Activated CD8-positive, alpha-beta memory T cell treated with anti-CD3 and anti-CD28 coated beads for 48 hours (primary cell): ENCODE measurements at places on chromosomes 16 and 17.

DNA sequence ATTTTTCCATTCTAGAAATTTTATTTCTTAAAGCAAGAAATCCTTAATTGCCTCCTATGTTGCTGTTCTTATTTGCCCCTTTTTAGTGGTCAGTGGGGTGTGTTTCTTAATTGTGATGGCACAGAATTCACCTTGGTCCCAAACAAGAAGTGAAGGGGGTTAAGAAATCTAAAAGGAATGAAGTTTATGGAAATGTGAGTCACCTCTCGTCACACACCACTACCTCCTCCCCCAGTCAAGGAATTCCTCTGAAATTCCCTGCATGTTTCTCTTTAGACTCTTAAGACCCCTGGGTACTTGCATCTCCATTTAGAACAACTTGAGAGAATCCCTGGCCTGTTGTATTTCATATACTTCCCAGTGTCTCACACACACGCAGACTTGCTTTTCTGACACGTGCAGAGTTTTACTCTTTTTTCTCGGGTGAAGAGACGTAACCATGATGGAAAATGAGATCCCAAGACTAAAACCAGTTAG is 247.4 kb downstream of the PRKCA start:
- no peak for DNase-seq

DNA sequence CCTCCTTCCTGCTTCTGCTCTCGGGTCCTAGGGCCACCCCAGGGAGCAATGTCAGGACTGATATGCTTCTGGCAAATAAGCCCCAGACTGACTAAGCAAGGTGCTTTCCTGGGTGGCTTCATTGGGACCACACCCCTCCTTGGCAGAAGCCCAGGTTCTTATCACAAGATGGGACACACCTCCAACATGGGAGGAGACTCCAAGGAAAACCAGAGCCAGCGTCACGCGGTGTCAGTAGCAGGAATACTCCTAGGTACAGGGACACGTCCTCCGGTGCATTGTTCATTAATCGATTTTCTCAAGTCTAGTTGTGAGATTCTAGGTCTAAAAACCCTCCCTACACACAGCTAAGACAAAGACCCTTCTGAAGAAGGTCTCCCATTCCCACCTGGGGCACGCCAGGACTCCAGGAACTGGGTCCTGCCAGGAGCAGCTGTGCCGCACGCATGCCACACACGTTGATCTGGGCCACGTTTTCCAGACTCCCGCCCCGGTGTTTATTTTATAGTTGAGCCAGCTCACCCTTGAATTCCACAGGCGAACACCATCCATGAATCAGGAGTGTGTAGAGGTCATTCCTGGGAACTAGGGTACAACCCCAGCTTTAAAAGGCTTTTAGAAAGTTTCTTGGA is 30.8 kb downstream of the FA2H start:
- DNase-seq: no peak

- DNase-seq: no peak
These were observed 6.9 kb downstream of the HNF1B start for GRCh38 chr17:37737971-37738370.

- DNase-seq: no peak
These were observed 7.9 kb downstream of the KCTD5 start for GRCh38 chr16:2689968-2690801.

GRCh38 chr16:79519448-79519847 is 81.1 kb downstream of the MAF start:
- DNase-seq: no peak

DNA sequence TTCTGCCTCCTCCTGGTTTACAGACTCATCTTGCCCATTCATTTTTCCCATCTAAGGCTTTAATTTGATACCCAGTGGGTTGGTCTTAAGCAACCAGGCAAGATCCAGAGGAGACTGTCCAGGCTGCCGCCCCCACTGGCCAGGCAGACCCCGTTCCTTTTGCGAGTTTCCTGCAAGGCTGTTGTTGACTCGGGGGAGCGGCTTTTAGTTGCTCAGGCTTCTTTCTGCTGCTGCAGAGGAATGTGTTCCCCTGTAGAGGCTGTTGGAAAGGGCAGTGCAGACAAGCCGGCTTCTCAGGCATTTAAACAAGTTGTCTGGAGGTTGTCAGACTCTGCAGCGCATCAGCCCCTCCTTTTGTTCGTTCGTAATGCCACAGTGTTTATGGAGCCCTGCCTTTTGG is 231.2 kb downstream of the PRKCA start:
- DNase-seq: no peak

DNA sequence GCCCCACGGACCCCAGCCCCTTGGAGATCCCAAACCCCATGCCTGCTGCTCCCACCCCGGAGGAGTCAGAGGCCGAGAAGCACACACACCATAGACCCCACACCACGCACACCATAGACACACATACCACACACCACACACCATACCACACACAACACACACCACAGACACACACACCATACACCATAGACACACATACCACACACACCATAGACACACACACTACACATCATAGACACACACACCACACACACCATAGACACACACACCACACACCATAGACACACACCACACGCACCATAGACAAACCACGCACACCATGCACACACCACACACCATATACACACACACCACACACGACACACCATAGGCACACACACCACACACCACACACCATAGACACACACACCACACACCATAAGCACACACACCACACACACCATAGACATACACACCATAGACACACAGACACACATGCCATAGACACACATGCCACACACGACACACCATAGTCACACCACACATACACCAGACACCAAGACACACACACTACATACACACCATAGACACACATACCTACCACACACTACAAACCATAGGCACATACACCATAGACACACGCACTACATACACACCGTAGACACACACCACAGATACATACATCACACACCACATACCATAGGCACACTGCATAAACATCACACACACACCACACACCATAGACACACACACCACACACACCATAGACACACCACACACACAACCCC is 11.3 kb downstream of the TBC1D16 start:
- DNase-seq: no peak

- no peak for DNase-seq
These were observed 3.2 kb upstream of the MPO start for GRCh38 chr17:58283674-58284612.

- DNase-seq: no peak
These were observed 266.0 kb upstream of the SDK2 start for GRCh38 chr17:73910206-73910605.

DNA sequence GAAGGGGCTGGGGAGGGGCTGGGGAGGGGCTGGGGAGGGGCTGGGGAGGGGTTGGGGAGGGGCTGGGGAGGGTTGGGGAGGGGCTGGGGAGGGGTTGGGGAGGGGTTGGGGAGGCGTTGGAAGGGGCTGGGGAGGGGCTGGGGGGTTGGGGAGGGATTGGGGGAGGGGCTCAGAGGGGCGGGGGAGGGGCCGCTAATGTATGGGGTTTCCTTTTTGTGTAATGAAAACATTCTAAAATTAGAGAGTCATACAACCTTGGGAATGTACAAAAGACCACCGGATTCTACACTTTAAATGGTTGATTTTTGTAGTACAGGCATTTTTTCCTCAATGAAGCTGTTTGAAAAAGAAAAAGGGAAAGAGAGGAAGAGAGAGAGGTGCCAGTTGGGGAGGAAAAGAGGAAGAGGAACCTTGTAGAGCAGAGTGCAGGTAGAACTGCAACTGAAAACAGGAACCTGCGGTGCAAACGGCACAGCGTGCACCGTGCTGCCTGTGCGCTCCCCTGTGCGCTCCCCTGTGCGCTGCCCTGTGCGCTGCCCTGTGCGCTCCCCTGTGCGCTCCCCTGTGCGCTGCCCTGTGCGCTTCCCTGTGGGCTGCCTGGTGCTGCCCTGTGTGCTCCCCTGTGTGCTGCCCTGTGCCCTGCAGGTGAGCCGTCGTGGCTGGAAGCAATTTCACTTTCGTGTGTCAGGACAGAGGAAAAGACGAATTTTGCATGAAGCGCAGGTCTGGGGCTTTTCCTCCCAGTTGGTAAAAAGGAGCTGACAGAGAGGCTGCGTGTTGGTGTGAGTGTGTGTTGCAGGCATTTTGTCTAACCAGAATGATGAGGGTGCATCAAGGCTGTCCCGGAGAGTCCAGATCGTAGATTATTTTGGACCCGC is 40.8 kb downstream of the METRNL start:
- DNase-seq: no peak

DNA sequence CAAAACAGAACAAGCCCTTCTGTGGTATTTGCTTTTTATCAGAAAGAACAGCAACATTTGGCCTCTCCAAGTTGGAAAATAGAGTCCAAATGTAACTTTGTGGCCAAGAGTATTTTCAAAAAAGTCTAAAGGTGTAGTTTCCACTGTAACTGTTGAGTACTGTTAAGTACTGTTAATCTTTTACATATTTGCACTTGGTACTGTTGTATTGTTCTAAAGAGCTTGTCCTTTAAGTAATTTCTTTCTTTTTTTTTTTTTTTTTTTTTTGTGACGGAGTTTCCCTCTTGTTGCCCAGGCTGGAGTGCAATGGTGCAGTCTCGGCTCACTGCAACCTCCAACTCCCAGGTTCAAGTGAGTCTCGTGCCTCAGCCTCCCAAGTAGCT is 21.5 kb downstream of the LDAF1 start:
- DNase-seq: no peak

DNA sequence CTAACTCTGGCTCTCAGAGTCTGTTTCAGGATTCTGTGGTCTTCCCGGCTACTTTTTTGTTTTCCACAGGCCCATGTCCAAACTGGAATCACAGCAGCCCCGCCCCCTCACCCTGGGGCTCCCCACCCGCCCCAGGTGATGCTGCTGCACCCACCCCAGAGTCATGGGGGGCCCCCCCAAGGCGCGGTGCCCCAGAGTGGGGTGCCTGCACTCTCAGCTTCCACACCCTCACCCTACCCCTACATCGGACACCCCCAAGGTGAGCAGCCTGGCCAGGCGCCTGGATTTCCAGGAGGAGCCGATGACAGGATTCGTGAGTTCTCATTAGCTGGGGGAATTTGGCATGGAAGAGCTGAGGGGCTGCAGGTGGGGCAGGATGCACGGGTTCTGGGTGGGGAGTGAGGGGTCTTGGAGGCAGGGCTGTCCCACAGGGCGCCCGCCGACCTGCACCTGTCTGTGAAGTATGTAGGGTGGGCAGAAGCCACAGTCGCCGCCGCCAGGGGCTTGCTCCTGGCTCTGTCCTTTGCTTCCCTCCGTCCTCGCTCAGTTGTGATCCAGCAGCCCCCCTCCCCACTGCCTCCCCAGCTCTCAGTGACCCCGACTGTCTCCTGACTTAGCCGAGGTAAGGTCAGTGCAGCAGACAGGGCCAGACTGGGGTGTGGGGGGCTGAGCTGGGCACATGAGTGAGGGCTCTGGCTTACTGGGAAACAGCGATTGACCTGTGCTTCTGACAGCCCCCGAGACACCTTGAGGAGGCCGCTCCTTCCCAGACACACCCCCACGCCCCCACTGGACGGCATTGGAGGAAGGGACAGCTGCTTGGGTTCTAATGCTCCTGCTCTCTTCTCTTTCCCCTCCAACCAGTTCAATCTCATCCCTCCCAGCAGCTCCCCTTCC is 10.0 kb downstream of the TUFM start:
- no peak for DNase-seq

DNA sequence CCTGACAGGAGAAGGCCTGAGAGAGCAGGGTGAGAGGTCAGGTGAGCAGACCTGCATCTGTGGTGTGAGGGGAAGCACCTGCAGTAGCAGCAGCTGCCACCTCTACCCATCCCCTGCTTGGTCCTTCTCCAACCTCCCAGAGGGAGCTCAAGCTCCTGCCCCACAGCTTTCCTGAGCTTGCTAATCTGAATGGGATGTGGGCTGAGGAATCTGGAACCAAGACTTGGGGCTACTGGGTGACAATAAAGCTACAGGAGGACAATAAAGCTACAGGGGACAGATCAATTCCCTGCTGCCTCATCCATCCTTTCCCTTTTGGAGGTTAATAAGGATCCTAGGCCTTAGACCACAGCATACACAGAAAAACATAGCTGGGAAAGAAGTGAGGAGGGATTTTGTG is 4.9 kb upstream of the TBX4 start:
- no peak for DNase-seq

DNA sequence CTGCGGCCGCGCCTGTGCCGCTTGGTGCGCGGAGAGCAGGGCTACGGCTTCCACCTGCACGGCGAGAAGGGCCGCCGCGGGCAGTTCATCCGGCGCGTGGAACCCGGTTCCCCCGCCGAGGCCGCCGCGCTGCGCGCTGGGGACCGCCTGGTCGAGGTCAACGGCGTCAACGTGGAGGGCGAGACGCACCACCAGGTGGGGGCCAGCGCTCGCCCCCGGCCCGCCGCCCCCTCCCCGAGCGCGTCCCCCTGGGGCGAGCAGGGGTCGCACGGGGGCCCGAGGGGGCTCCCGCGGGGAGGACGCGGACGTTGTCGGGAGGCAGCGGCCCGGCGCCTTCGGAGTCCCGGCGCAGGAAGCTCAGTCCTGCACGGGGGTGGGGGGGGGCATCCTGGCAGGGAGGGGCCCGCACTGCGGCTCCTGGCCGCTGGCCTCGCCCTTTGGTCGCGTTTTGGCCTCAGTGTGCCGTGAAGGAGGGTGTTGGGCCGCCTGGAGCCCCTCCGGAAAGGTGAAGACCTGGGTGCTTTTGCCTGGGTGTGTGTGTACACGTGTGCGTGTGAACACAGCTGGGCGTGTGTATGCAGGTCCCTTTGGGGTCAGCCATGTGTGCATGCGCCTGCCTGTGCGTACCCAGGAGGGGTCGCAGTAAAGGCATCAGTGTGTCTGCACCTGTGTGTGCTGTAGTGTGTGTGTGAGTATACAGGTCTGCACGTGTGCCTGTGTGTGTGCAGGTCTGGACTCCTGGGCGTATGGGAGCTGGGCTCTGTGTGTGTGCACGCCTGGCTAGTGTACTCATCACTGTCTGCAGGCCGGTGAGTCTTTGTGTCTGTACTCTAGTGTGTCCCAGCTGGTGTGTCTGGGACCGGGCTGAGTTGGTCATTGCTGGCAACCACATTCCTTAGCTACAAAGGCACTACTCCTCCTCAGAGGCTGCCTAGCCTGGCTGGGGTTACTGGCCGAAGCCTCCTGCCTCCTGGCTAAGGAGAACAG is 615 bp downstream of the NHERF2 start:
- DNase-seq: no peak

- DNase-seq: no peak
These were observed 2293.6 kb downstream of the TP53TG3F start for GRCh38 chr16:35752773-35753558.

DNA sequence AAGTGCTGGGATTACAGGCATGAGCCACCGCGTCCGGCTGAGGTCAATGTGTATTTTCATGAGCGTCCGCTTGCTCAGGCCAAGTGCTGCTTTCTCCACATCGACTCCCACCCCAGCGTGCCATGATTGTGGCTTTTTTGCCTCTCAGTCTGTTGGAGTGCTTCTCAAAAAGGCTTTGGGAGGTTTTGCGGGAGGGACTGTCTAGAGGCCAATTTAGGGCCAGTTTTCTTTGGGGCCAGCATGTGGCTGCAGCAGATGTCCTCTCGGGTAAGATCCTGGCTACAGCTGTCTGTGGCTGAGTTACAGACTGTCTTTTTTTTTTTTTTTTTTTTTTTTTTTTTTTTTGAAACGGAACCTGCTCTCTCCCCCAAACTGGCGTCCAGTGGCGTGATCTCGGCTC is 6.5 kb downstream of the C16orf90 start:
- no peak for DNase-seq

DNA sequence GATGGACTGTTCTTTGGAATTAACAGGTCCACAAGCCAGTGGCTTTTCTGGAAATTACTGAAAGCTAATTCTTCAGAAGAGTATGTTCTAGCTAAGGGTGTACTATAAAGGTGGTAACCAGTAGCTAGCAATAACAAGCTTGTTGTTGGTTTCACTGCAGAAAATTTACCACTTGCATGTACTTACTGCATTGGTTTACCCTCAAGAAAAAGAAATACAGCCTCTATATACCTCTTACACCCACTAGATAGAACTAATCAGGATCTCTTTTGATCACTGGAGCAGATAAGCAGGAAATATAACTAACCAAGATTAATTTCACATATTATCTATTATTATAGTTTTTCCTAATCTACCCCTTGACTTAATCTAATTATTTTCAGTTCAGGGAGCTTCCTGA is 184.9 kb upstream of the TBX2 start:
- no peak for DNase-seq
